ENCODE measurements at places on chromosomes 7 and 10.

GRCh38 chr7:114875186-114875585, 46.7 kb upstream of the MDFIC start:
- no peak for DNase-seq

DNA sequence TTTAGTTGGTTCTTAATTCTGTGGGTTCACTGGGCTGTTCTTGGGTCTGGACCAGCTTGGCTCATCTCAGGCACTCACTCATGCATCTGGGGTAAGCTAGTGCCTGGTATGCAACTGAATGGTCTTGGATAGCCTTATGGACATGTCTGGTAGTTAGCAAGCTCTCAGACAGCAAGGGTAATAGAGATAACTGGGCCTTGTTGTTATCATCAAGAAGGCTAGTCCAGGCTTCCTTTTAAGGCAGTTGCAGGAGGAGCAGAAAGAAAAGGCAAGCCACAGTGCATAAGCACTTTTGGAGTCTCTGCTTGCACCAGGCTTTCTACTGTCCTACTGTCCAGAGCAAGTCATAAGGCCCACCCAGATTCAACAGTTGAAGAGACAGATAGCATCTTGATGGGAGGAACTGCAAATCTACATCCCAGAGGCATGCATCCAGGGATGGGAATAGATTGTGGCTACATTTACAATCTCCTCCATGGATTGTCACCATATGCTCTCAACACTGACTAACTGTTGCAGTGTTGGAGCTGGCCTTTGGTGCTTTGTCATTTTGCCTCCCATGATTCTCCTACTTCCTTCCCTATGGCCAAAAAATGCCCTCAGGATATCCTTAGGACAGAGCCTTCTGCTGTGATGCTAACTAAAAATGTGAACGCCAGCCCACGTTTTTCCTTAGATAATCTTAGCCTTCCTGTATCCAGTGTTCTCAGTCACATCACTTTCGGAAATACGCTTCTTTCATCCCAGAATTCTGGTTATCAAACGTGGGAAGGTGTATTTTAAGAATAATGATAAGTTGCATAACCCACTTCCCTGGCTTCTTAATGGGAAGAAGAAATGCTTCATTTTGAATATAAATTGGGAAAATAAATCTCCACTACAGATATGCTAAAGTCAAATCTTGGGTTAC, 3.6 kb downstream of the GIMAP4 start:
- DNase-seq = no peak

DNA sequence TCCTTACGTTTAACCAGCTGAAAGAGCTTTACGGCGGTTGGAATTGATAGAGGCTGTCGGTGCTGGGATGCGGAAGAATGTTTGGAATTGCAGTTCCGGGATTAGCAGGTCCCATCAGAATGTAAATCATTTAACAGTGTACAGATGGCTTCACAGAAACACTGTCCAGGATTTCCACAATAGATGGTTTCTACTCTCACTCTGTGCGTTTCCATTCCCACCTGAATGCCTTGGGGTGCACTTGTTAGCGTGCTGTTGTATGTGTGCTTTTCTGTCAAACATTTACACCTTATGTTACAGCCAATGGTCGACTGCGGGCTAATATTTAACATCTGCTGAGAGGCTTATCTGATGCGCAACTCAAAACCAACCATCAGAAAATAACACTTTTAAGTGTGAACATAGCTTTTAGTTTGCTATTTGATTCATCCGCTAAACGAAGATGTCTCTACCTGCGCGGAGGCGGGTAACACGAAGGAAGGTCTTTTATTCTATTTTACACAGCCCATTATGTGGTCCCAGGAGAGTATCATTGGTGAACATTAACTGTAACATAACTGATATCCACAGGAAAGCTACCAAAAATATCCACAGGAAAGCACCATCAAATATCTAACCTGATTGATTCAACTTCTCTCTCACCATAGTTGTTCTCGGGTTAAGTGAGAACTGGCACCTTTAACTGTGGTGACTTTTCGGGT, 179.0 kb downstream of the PRPF18 start:
- DNase-seq = no peak

DNA sequence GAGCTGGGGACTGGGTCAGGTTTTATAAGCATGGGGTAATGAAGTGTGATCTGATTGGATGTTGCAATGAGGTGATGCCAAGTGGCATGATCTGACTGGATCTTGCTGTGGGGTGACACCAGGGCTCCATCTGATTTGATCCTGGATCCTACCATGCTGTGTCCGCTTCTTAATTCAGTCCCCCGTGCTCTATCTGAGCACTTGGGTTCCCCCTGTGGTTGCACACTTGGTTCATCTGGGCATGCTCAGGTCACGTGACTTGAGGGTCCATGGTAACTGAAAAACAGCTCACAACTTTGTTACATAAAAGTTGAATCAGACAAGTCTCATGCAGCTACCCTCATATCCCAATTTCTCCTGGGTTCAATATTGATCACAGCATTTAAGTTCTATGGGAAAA, 448.6 kb upstream of the NRP1 start:
- DNase-seq = no peak

GRCh38 chr7:122248472-122248871, 56.1 kb downstream of the FEZF1 start:
- DNase-seq = no peak

DNA sequence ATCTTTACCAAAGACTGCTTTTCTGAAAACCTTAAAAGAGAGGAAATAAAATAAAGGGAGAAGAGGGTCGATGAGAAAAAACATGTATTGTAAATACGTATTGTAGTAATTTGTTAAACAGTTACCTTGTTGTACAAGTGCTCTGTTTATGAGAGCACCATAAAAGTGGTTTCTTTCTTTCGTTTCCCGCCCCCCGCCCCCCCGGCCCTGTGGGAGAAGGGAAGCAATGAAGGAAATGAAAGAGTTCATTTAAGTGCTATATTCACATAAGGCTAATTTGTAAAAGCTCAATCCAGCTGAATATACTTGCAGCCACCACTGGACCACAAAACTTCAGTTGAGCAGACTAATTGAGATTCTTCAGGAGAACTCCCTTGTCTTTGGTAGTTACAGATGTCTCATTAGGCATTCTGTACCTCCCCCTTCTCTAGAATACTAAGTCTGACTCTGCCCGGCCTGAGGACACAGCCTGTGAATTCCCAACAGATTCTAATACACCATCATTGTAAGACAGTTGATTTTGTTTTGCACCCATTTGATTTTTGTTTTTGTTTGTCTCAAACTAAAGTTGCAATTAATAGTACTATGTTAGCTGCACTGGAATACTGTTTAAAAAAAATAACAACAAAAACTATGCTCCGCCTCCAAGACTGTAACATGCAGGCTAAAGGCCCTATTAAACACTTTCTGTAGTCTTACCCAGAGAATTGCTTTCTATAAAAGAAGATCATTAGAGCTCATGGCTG, 124.9 kb downstream of the ARHGAP12 start:
- DNase-seq = peak; percentile 40

GRCh38 chr10:36840788-36841187, 284.6 kb upstream of the ANKRD30A start:
- no peak for DNase-seq

- no peak for DNase-seq
Observed at GRCh38 chr7:48901966-48902365, 22.4 kb upstream of the CDC14C start.

DNA sequence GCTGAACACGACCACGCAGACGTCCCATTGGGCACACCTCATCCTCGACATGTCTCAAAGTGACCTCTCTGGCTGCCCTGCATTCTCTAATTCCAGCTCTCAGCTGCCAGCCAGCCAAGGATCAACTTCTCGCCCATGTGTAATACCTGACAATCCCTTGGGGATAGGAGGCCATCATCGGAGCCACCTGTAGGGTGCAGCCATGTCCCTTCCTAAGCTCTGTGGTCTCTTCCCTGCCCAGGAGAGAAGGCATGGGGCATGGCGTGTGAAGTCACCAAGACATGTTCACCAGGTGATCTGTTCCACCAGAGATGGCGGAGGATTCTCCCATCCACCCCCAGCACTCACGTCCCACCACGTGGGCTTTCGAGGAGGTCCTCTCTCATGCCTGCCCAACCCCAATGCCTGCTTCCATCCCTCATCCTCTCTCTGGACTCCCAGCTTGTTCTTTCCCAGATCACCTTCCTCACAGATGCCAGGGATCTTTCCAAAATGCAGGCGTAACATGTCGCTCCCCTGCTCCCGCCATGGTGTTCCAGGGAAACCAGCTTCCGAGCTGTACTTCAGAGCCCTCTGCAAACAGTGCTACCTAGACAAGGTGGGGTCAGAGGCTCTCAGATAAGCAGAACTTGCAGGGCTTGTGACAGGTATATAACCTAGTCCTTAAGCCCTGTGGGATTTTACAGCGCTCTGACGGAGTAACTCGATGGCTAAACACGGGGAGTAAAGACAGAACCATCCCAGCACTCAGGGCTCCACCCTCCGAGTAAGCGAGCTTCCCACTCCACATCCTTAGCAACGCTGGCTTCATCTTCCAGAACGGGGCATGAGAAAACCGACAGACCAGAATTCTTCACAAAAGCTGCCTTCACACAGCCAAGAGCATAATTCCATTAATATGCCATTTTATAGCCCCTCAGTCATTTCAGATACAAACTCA, 41.1 kb downstream of the BRI3 start:
- DNase-seq = no peak

DNA sequence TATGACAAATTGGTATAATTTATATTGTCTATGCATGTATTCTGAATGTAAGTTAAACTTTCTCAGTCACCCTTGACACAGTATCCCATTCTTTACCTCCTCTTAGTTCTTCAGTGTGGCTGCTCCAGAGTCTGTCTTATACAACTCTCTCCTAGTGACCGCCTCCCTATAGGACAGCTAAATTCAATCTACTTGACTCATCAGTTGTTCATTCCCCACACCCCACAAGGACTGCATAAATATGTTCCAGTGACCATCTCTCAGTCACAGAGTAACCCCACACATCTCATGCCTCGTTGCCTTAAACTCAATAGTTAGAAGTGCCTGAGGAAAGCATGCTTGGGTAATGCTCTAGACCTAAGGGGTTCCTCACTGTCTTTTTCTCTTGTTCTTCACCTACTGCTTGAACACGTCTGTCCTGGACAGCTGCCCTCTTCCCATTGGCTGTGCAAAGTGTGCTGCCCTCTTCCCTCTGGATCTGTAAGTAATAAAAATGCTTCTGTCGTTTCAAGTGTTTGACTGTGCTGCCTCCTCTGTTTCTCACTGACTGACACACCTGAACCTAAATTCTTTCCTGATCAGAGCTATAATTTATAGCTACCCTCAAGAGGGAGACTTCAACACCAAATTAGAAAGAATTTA, 494.6 kb upstream of the GRM3 start:
- no peak for DNase-seq

GRCh38 chr10:92575961-92576360, 2.1 kb upstream of the IDE start:
- DNase-seq = no peak

- no peak for DNase-seq
Observed at GRCh38 chr10:101535949-101536348, 52.1 kb downstream of the POLL start.

- DNase-seq = no peak
Observed at GRCh38 chr10:58820861-58821751, 308.4 kb downstream of the BICC1 start.

GRCh38 chr10:79608505-79609375, 2.0 kb upstream of the SFTPA1 start:
- DNase-seq = no peak

GRCh38 chr10:51522858-51523257, 176.5 kb downstream of the CSTF2T start:
- DNase-seq = no peak

DNA sequence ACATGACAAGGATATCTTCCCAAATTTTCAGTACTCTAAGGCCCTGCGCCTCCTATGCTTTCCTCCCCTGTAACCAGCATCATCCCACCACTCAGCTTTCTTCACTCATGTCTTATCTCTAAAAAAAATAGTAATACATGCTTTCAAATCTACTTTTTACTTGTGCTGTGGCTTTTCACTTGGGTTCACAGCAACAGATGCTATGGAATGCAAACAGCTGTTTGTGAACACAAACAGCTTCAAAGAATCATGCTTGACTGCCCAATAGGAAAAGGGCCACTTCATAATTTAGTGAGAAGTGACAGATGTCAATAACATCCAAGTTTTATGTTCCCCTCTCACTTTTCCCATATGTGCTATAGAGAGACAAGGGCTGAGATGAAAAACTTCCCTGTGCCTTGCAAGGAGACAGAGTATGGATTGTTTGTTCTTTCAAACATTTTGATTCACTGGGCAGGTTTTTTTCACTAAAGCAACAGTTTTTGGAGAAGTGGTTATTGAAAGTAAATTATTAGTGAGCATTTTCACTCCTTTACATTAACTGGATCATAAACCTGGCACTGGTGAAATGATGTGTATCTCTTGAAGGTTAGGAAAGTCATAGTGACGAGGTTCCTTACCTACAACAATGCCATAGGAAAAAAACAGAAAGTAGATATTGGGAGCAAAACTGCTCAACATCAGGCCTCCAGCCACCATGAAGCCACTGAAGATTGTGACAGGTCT, 37.3 kb downstream of the SLC16A9 start:
- DNase-seq = no peak

GRCh38 chr10:17736223-17736622, 15.8 kb upstream of the TMEM236 start:
- no peak for DNase-seq

DNA sequence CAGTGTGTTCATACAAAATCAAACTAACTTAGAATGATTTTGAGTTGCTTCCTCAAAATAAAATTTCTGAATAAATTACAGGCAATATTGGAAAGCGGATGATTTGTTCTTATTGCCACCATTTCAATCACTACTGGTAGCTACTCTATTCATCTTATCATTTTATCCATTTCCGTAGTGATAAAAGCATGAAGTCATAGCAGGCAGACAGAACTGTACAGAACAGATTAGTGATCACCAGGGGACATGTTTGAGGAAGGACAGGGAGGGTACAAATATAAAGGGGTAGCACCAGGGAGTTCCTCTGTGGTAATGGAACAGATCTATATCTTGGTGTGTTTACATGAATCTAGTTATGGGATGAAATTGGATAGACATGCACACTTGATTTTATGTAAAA, 138.5 kb downstream of the WNT2 start:
- DNase-seq = no peak

DNA sequence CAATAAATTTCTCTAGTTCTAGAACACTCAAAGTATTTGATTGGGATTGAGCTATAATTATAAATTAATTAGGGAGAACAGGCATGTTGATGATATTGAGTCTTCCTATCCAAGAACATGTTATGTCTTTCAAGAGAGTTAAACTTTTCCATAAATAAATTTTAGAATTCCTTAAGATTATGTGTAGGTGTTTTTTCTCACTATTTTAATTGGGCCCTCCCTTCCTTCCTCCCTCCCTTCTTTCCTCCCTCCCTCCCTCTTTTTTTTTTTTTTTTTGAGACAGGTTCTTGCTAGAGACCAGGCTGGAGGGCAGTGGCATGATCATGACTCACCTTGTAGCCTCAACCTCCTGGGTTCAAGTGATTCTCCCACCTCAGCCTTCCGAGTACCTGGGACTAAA, 20.2 kb downstream of the EXOC6 start:
- no peak for DNase-seq
